ENCODE measurements at places on chromosomes 11 and 22. TPM values are rescaled to one million over a fixed set of nuclear protein-coding genes. Genes with fewer than 3 reads are reported as not detected.

DNA sequence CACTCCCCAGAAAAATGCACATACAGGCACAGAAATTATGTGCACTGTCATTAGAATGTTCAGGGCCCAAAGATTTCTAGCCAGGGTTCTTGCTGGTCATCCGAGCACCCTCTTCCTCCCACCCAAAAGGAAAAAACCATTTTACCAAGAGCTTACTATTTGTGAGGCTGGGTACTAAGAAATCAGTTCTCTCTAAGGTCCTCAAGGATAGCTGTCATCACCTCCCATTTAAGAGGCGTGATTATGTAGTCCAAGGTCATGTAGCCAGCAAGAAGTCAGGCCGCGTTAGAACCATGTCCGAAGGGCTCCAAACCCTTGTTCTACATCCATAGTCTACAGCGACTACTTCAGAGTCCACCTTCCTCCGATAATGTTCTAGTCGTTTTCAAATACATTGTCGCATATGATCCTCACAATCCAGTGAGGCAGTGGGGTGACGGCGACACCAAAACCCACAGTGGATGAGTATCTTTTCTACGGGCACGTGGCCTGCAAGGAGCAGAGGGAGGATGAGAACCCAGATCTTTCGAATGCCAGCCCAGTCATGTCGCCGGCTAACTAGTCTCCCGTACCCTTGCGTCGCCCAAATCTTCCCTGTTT is 634 bp downstream of the TIMM8B start:
- H3K36me3 ChIP-seq, result peaks cover 62% of the 10 kb centered on the region
- peak overlapping the region; percentile 92 for H3K27ac ChIP-seq
- peaks cover 2% of the 10 kb centered on the region for H3K27me3 ChIP-seq
- DNase-seq, result peak; percentile 69
- H3K4me1 ChIP-seq, result peaks cover 65% of the 10 kb centered on the region

The CLTCL1 gene
- total RNA-seq, result 1.6 TPM

DNA sequence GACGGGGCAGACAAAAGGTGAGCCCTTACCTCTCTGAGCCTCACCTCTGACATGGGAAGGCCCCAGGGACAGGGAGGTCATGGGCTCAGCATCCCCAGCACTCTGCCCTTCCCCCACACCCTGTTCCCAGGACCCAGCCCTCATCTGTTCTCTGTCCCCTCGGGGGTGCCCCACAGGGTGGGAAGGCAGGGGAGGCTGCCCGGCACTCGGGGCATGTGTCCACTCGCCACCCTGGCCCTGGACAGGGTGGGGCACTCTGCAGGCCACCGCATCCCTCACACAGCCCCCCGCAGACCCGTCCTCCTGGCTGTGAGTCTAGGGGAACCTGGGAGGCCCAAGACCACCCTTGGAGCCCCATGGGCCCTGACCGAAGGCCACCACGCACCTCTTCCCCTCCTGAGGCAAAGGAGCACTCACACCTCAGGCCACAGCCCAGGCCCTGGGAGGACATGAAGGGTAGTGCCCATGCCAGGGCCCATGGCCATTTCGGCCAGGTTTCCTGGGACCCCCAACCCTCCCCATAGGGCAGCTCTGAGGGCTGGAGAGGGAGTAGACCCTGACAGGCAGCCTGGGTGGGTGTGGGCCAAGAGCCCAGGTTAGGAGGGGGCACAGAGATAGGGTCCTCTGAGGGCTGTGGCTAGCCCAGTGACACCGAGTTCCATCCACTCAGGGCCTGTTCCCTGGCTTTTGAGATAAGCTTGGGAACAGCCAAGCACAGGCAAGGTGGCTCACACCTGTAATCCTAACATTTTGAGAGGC is 193.1 kb downstream of the IGLL1 start:
- no peak overlapping the region for H3K27ac ChIP-seq
- H3K27me3 ChIP-seq, result peaks cover 2% of the 10 kb centered on the region
- H3K4me1 ChIP-seq, result no peaks in the 10 kb centered on the region
- H3K4me3 ChIP-seq, result no peak overlapping the region
- DNase-seq, result no peak

DNA sequence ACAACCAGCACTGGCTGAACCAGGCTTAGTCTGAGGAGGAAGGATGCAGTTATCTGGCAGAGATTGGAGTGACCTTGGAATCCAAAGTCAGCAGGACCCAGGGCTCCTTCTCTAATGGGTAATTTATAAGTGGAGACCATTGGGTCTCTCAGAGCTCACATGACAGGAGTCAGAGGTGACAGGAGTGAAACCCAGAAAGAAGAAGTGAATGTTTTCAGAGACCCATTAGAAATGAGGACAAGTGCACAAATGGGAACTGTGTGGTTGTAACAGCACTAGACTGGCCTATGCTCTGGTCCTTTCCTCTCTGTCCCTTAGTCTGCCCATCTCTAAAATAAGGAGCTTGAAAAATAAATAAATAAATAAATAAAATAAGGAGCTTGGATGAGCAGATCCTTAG is 107.4 kb downstream of the SERGEF start:
- H3K4me3 ChIP-seq, result no peak overlapping the region
- no peaks in the 10 kb centered on the region for H3K4me1 ChIP-seq
- no peak overlapping the region for H3K27ac ChIP-seq
- peaks cover 4% of the 10 kb centered on the region for H3K36me3 ChIP-seq
- H3K27me3 ChIP-seq, result no peaks in the 10 kb centered on the region

DNA sequence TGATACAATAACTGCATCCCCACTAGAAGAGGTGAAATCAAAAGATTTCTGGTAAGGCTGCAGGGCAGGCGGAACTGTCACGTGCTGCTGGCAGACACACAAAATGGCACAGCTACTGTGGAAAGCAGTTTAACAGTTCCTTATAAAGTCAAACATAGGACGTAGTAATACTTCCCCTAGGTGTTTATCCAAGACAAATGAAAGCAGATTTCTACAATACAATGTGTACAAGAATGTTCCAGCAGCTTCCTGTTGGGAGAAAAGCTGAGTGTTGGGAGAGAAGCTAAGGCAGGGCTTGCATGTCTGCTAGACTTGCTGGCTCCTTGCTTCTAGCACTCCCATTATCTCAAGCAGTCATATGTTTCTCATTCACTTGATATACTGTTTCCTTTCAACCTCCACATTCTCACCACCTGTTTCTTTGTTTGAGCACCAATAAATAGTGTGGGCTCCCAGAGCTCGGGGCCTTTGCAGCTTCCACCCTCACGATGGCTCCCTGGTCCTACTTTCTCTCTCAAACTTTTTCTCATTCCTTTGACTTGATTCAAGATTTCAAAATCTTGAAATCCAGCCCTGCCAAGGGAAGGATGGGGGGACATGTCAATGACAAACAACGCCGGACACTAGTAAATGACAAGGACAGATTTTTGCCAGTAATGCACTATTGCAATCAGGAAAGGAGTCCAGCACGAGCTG is 21.2 kb upstream of the IL17RA start:
- peaks cover 2% of the 10 kb centered on the region for H3K4me1 ChIP-seq
- peaks cover 9% of the 10 kb centered on the region for H3K27me3 ChIP-seq
- no peak overlapping the region for H3K4me3 ChIP-seq
- no peak for DNase-seq
- H3K27ac ChIP-seq, result no peak overlapping the region
- H3K36me3 ChIP-seq, result no peaks in the 10 kb centered on the region

GRCh38 chr11:116701876-116702275 is 70.9 kb downstream of the BUD13 start:
- DNase-seq, result no peak
- H3K27me3 ChIP-seq, result peaks cover 4% of the 10 kb centered on the region
- H3K4me1 ChIP-seq, result no peaks in the 10 kb centered on the region
- no peaks in the 10 kb centered on the region for H3K36me3 ChIP-seq
- H3K4me3 ChIP-seq, result no peak overlapping the region
- H3K27ac ChIP-seq, result no peak overlapping the region

GRCh38 chr11:91231226-91231625 is 993.4 kb upstream of the FAT3 start:
- no peak for DNase-seq
- no peak overlapping the region for H3K4me3 ChIP-seq
- no peak overlapping the region for H3K27ac ChIP-seq
- no peaks in the 10 kb centered on the region for H3K36me3 ChIP-seq
- no peaks in the 10 kb centered on the region for H3K4me1 ChIP-seq

- no peaks in the 10 kb centered on the region for H3K4me1 ChIP-seq
- no peak overlapping the region for H3K4me3 ChIP-seq
- H3K27me3 ChIP-seq, result no peaks in the 10 kb centered on the region
- no peak overlapping the region for H3K27ac ChIP-seq
- H3K36me3 ChIP-seq, result peaks cover 10% of the 10 kb centered on the region
- no peak for DNase-seq
These were observed 28.1 kb downstream of the INTS4 start for GRCh38 chr11:77966338-77966737.

DNA sequence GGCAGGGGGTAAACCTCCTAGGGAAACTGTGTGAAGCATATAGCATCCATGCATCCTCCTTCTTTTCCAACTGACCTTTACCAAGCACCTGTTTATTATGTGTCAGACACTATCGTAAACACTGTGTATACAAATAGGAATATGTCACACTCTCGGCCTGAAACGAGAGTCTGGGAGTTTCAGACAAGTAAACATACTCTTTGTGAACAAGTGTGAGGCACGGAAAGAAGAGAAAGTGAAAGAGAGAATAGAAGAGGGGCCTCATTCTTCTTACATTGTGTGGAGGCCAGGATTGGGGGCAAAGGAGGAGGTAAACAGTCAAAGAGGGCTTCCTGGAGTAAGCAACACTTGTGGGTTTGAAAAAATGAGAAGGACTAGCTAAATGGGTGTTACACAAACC is 16.4 kb downstream of the CSNK2A3 start:
- DNase-seq, result no peak
- H3K27me3 ChIP-seq, result peaks cover 10% of the 10 kb centered on the region
- H3K4me3 ChIP-seq, result no peak overlapping the region
- H3K4me1 ChIP-seq, result no peaks in the 10 kb centered on the region

The HTR3B gene
- total RNA-seq, result not detected

- no peak overlapping the region for H3K27ac ChIP-seq
- peaks cover 12% of the 10 kb centered on the region for H3K4me1 ChIP-seq
- peaks cover 9% of the 10 kb centered on the region for H3K27me3 ChIP-seq
These were observed 5.1 kb upstream of the IGSF9B start for GRCh38 chr11:133961890-133962289.

The HDHD5 gene
- total RNA-seq, result 42.9 TPM

The RBMXL2 gene
- total RNA-seq, result not detected

The CRYAB gene
- not detected for total RNA-seq

- H3K27ac ChIP-seq, result no peak overlapping the region
- H3K27me3 ChIP-seq, result no peaks in the 10 kb centered on the region
- no peak overlapping the region for H3K4me3 ChIP-seq
- H3K4me1 ChIP-seq, result peaks cover 31% of the 10 kb centered on the region
These were observed 26.2 kb upstream of the CD44 start for GRCh38 chr11:35112846-35113105.

DNA sequence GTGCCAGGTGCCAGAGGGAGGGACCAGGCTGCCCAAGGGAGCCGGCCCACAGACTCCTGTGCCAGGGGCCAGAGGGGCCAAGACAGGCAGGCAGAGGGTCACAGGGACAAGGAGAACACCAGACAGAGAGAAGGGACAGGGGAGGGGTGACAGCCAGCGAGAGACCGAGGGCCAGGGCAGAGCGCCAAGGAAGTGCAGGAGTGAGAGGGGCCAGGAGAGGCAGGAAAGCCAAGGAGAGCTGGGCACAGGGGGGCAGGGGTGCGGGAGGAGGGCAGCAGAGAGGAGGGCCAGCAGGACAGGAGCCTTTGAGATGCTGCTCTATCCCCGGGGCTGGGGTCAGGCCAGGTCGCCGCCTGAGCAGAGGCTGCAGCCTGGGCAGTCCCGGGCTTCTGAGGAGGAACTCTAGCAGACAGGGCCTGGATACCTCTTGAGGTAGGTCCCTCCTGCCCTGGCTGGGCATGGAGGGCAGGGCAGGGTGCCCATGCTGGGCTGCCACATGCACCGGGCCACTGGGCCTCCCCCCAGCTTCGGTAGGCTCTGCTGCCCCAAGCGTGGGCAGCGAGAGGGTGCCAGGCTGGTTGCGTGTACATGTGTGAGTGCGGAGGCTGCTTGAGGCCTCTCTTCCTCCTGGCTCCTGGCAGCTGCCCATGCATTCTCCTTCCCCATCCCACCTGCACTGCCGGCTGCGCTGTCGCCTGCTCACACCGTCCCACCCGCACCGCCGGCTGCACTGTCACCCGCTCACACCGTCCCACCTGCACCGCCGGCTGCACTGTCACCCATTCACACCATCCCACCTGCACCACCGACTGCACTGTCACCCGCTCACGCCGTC is 12.2 kb downstream of the LSP1 start:
- H3K4me1 ChIP-seq, result peaks cover 36% of the 10 kb centered on the region
- H3K27me3 ChIP-seq, result no peaks in the 10 kb centered on the region
- no peak for DNase-seq
- H3K4me3 ChIP-seq, result no peak overlapping the region
- H3K36me3 ChIP-seq, result peaks cover 3% of the 10 kb centered on the region

- H3K27ac ChIP-seq, result peak overlapping the region; percentile 61
- peak overlapping the region; percentile 18 for H3K4me3 ChIP-seq
- no peaks in the 10 kb centered on the region for H3K27me3 ChIP-seq
- H3K4me1 ChIP-seq, result peaks cover 66% of the 10 kb centered on the region
These were observed 97.1 kb downstream of the CD44 start for GRCh38 chr11:35235936-35236666.

GRCh38 chr22:50553310-50553709 is 7.6 kb downstream of the KLHDC7B start:
- peaks cover 14% of the 10 kb centered on the region for H3K4me1 ChIP-seq
- H3K27me3 ChIP-seq, result no peaks in the 10 kb centered on the region
- peaks cover 2% of the 10 kb centered on the region for H3K36me3 ChIP-seq
- DNase-seq, result no peak

DNA sequence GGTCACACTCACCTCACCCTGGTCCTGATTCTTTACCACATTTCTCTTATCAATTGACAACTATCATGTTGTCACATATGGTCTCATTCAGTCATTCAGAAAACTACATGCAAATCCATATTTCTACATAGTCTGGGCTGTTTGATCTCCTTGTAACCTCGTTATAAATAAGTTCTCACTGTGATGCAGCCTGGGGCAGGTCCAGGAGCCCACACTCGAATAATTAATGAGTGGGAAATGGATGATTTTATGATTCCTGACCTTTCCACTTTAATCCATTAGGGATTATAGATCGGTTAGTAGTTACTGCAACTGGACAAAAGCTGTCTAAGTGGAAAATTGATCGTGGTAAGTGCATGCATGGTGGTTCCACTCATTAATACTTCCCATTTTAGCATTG is 636.3 kb upstream of the TENM4 start:
- DNase-seq, result no peak
- H3K27ac ChIP-seq, result no peak overlapping the region
- H3K27me3 ChIP-seq, result no peaks in the 10 kb centered on the region
- H3K4me3 ChIP-seq, result no peak overlapping the region

The SRPRA gene
- total RNA-seq, result 149 TPM

DNA sequence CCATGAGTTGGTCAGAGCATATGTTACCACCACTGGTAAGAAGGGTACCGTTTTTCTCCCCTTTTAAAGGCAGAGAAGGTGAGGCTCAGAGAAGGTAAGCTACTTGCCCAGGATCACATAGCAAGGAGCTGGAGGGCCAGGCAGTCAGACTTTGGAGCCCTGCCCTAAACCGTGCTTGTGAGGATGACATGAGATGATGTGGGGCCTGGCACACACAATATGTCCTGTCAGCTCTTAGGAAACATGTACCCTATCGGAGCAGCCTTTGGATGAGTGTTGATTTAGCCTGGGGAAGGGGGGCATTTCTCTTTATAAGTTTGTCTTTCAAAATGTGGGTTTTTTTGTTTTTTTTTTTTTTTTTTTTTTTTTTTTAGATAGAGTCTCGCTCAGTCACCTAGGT is 100.5 kb upstream of the CRYBB3 start:
- H3K27ac ChIP-seq, result no peak overlapping the region
- no peak for DNase-seq
- no peak overlapping the region for H3K4me3 ChIP-seq

The SLC25A17 gene
- total RNA-seq, result 30.8 TPM
